PC-3 (cell line): ENCODE measurements at places on chromosomes 7 and 10. TPM values are rescaled to one million over a fixed set of nuclear protein-coding genes. Genes with fewer than 3 reads are reported as not detected.

LLCFC1 gene
- total RNA-seq, result not detected in 2 replicates

DNA sequence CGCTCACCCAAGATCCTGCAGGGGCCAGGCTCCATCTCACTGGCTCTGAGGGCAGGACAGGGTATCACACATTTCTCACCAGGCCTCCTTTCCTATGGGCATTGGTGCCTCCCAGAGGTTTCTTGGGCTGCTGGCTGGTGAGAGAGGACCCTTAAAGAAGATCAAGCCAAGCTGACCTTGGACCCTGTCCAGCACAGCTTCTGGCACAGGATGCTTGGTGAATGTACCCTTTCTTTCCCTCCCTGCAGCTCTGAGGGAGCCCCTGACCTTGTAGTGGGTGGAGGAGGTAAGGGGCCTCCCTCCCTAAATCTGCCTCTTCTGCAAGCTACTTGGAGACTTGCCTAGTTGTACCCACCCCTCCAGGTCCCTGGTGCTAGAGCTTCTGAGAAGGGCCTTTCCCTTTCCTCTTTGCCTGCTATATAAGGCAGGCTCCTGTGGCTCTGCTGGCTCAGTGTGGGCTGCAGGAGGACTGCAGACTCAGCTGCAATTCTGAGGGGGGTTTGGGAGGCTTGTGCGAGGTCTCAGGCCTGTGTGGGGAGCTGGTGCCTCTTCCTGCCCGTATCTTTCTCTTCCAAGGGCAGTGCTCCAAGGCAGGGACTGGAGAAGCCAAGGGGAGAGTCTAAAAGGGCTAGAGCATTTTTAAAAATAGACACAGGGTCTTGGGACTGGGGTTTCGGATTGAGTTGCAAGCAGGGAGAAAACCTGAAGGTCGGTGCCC is 11.7 kb upstream of the TRIM8 start:
- no peak for DNase-seq

DNA sequence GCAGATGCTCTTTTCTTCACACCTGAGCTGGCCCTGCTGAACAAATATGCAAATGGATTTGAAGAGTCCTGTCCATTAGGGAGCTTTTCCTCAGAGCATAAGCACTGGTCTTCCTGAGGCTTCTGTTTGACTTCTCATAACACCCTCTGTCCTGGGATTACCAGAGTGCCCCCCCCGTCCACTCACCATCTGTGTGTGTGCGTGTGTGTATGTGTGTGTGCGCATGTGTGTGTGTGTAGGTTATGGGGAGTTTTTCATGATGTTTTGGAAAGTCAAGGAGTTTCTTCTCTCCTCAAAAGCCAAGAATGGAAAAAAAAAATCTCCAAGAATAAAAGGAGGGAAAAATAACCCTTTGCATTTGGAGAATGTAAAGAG is 57.7 kb upstream of the COMTD1 start:
- no peak for DNase-seq

DNA sequence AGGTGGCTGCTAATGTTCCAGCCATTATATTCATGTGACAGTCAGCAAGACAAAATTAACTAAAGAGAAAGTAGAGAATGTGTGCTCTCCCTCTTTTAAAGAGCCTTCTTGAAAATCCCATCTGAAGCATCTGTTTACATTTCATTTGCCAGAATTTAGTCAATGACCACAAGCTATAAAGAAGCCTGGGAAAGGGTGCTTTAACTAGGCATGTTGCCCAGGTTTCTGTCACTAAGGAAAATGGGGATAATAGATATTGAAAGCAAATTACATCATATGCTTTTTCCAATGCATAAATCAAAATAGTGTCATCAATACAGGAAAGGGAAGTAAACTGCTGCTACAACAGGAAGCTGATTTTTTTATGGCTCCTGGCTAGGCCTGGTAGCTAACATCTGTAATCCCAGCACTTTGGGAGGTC is 67.7 kb downstream of the ELAPOR2 start:
- peak; percentile 4 for DNase-seq

MGMT gene
- total RNA-seq, result 19.8 and 21.8 TPM in 2 replicates

GRCh38 chr10:122152544-122152943 is 118.6 kb upstream of the BTBD16 start:
- no peak for DNase-seq

- DNase-seq, result no peak
Observed at GRCh38 chr10:55870186-55870585, 490.9 kb downstream of the ZWINT start.

DNA sequence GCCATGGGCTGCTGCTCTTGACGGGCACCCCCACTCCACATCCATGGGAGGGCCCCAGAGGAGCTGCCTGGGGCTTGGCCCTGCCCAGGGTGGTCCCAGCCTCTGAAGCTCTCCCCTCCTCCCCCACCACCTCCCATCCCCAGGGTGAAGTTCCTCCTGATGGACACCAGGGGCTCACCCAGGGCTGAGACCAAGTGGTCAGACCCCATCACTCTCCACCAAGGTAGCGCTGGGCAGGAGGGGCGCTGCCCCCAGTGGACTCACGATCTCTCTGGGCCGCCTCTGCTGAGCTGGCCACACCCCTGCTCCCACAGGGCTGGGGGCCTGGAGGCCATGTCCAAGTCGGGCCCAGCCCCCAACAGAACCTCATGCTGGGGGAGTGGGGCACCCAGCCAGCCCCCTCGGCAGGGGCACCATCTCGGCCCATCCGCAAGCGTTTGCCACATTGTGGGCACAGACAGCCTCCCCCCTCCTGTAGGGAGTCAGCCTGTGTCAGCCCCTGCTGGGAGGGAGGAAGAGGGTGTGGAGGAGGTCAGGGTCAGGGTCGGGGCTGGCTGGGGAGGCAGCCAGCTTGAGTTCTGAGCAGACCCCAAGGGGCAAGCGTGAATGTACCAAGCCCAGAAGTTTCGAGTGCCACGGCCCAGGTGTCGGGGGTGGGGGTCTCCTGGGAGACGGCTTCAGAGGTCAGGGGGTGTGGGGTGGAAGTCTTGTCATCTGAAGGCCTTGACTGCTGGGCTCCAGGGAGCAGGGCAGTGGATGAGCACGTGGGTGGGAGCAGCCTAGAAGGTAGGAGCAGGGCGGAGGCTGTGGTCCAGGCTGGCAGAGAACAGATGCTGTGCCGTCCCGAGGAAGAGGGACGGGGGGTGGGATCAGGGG is 2.8 kb downstream of the UPK3B start:
- peak; percentile 10 for DNase-seq

DNA sequence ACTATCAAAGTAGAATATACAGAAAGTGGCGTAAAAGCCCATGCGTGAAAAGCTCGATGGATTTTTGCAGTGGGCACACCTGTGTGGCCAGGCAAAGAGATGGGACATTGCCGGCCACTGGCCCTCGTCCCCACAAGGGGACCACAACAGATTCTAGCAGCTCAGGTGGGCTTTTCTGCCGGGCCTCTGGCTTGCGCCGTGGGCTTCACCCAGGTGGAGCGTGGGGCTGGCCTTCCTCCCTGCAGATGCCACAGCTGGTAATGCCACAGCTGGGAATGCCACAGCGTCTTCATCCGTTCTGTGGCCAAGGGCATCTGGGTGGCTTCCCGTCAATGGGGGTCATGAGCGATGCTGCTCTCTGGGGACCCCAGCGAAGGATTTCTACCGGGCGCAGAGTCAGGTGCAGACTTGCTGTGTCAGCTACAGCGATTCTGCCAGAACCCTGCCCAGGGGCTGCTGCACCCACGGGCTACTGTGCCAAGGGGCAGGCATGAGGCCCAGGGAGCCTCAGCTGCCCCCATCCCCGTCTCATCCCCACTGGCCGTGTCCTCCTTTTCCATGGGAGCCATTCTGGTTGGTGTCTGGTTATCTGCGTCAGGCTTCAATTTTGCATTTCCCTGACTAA is 52.5 kb upstream of the NKX6-2 start:
- no peak for DNase-seq

SLC39A12 gene
- not detected in 2 replicates for total RNA-seq

ATRNL1 gene
- total RNA-seq, result not detected in 2 replicates

GNAI1 gene
- 16.9 and 19.6 TPM in 2 replicates for total RNA-seq

IFRD1 gene
- 72.6 and 73.4 TPM in 2 replicates for total RNA-seq

IL15RA gene
- 4.4 and 5.9 TPM in 2 replicates for total RNA-seq

- peak; percentile 79 for DNase-seq
Observed at GRCh38 chr7:152313831-152314604, 121.8 kb downstream of the KMT2C start.

DNA sequence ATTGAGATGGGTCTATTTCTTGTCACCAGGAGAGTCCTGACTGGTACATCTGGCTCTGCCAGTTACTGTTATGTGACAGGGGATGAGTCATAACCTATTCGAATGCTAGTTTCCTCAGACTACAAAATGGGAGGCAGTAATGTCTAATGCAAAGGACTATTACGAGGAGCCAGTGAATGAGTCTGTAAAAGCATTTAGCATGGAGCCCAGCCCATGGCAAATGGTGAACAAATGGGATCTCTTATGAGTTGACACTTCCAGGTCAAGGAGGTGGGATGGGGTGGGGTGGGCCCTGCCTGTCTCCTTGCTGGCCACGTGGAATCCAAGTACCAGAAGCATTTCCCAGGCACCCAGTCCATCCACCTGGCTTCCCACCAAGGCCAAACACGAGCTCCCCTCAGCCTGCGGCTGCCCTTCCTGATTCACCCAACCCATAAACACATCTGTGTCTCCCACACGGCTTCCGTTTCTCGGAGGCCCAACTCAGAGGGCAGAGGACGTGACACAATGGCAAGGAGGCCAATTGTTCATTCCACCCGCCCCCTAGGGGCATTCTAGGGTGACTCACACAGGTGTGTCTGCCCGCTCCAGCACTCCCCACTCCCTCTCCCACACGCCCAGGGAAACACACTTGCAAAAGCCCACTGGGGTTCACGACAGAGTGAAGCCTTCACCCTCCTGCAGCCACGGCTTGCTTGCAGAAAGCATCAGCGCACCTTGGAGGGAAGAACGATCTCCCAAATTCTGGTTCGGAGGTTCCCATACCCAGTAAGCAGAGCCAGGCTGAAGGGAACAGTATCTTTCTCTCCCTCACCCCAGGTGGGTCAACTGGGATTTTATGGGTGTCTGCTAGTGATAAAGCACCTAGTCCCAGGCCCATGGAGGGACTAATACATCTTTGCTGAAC is 109.8 kb downstream of the SH3PXD2A start:
- peak; percentile 91 for DNase-seq

- no peak for DNase-seq
Observed at GRCh38 chr10:11625019-11625735, 13.7 kb upstream of the USP6NL start.

DNA sequence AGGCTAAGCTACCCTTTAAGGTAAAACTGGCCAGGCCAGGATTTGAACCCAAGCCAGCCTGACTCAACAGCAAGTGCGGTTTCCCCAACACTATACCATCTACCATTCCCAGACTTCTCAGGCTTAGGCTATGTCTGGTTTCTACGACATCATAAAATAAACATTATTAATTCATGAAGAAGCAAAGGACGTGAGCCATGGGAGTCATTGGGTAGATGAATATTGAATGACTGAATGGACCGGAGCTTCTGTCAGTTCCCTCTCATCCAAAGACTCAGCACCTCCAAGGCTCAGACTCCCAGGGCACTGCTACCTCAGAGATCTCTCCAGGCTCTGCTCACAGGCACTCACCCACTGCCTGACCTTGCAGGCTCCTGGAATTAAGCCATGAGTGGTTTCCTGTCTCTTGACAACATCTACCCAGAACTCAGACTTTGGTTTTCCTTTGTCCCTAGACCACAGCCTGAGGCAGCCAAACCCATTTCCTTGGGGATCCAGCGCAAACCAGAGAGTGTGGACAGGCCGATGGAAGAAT is 64.6 kb upstream of the STEAP1B start:
- DNase-seq, result peak; percentile 88

MALRD1 gene
- not detected in 2 replicates for total RNA-seq

- no peak for DNase-seq
Observed at GRCh38 chr10:125392609-125393008, 232.2 kb upstream of the CTBP2 start.

- no peak for DNase-seq
Observed at GRCh38 chr10:76086170-76086760, 654.8 kb downstream of the LRMDA start.

- DNase-seq, result no peak
Observed at GRCh38 chr7:13911909-13912308, 77.6 kb downstream of the ETV1 start.

- DNase-seq, result no peak
Observed at GRCh38 chr10:102101152-102101551, 19.0 kb downstream of the LDB1 start.

DNA sequence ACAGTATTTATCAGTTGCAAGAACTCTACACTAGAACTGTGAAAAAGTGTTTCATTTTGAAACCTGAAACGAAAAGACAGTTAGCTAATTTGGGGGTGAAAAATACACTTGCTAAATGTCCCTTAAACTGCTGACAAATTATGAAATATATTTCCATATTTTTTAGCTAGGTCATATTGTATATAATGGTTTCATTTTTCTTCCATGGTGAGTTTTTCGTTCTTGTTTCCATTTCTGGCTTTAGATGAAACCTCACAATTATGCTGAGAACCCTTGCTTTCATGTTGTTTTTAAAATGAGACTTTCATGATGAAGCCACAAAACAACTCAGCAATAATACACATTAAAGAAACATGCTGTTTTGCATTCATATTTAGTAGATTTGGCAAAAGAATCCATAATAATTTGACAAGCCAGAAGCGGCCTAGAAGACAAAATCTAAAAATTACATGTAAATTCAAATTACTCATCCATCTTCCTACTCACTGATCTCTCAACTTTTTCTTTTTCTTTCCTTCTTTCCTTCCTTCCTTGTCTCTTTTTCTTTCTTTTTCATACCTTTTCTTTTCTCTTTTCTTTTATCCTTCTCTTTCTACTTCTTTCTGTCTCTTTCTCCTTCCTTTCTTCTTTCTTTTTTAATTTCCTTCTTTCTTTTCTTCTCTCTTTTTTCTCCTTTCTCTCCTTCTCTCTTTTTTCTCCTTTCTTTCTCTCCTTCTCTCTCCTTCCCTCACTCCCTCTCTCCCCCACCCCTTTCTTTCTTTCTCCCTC is 46.5 kb upstream of the ITGB8 start:
- DNase-seq, result no peak

- DNase-seq, result no peak
Observed at GRCh38 chr10:118028619-118029018, 18.1 kb downstream of the RAB11FIP2 start.

GRCh38 chr7:128027485-128027980 is 3.7 kb downstream of the LRRC4 start:
- DNase-seq, result peak; percentile 55

DNA sequence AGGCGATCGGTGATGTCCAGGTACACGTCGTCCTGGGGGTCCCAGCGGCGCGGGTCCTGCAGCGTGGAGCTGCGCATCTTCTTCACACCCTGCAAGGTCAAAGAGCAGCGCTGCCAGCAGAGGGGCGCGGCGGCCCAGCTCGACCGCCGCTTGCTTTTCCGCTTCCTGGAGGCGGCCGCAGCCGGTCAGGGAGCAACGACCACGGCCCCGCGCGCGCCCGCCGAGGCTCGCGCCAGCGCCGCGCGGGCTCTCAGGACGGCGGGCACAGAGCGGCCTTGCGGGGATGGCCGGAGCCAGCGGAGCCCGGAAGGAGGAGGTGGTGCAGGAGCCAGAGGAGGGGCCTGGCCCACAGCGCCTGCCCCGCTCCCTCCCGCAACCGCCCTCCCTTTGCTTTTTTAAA is 76.4 kb upstream of the CDC14C start:
- no peak for DNase-seq

FOXP2 gene
- not detected in 2 replicates for total RNA-seq

BLOC1S2 gene
- 33.7 and 46.4 TPM in 2 replicates for total RNA-seq

- no peak for DNase-seq
Observed at GRCh38 chr7:34445653-34446052, 212.4 kb upstream of the NPSR1 start.

- DNase-seq, result no peak
Observed at GRCh38 chr10:124732931-124733570, 11.1 kb downstream of the FAM53B start.

GRCh38 chr7:742791-743190 is 15.7 kb upstream of the PRKAR1B start:
- DNase-seq, result no peak
